ENCODE measurements at places on chromosomes 6 and 20.

DNA sequence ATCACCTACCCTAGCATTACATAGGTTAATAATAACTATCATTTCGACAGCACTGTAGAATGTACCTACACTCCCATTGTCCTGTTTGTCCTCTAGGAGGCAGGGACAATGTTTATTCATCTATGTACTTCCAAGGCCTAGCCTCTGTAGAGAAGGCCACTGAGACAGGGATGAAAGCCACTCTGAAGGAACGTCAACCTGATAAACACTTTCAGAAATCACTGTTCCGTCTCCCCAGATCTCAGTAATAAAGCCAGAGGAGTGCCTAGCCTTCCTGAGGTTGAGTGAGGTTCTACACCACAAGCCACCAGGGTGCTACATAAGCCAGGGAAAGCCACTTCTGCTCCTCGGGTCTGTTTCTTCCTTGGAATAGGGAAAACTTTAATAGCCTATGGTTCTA lies 44.8 kb downstream of the POPDC3 start:
- no peak for DNase-seq

GRCh38 chr20:26205350-26205749 lies 508.7 kb upstream of the ZNF337 start:
- no peak for DNase-seq

DNA sequence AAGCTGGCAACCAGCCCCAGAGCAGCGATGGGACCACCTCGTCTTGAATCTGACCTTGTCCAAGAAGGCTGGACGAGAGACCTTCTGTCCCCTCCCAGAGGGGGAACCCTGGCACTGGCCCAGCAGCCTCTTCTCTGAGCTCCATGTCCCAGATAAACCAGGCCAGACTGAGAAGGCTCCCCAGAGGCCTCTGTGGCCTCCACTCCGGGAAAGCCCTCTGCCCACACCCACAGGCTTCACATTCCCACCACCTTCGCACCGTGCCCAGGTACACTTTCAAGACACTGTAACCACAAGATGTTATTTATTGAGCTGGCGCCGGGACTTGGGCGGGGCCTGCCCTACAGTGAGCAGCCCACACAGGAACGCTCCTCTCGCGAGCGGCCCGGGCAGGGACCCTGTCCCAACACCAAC lies 33.2 kb downstream of the ADA start:
- no peak for DNase-seq

DNA sequence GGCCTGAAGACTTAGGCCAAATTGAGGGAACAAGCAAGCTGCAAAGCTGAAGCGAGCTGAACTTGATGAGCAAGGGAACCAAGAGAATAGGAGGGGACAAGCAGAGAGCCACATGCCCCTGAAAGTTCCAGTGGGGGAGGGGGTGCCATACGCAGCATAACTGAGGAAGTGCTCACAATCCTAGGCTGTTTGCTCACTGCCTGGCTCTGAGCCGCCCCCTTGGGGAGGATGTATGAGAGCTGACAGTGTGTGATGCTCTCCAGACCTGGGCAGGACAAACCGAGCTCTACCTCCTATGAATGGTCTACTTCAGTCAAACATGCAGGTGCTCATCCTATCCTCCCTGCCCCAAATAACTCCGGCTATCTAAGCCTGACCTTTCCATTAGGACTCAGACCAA lies 52.1 kb downstream of the FAXC start:
- no peak for DNase-seq

DNA sequence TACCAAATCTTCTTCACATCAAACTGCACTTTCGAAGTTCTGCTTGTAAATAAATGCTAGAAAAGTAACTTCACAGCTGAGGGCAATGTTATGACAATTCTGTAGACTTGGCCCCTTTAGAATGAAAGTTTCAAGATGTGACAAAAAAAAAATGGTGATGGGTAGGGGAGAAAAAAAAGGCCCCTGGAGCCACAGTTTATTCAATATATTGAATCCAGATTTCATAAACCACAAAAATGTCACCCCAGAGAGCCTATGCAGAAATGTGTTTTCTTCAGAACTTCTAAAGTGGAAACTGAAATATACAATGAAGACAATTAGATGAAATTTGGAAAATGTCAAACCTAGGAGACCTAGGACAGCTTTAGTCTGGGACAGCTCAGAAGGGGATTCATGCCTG lies 143.1 kb downstream of the EDN3 start:
- no peak for DNase-seq

- DNase-seq = no peak
These were observed 320.2 kb upstream of the CHD6 start for GRCh38 chr20:41938353-41938752.

All from activated CD4-positive, alpha-beta T cell treated with anti-CD3 and anti-CD28 coated beads for 24 hours (primary cell).